Thoracic aorta (tissue), 2 donors: ENCODE measurements at places on chromosomes 16 and 17. TPM values are rescaled to one million over a fixed set of nuclear protein-coding genes. Genes with fewer than 3 reads are reported as not detected.

- DNase-seq, result no peak
These were observed 68.8 kb upstream of the HSBP1 start for GRCh38 chr16:83738923-83739503.

DNA sequence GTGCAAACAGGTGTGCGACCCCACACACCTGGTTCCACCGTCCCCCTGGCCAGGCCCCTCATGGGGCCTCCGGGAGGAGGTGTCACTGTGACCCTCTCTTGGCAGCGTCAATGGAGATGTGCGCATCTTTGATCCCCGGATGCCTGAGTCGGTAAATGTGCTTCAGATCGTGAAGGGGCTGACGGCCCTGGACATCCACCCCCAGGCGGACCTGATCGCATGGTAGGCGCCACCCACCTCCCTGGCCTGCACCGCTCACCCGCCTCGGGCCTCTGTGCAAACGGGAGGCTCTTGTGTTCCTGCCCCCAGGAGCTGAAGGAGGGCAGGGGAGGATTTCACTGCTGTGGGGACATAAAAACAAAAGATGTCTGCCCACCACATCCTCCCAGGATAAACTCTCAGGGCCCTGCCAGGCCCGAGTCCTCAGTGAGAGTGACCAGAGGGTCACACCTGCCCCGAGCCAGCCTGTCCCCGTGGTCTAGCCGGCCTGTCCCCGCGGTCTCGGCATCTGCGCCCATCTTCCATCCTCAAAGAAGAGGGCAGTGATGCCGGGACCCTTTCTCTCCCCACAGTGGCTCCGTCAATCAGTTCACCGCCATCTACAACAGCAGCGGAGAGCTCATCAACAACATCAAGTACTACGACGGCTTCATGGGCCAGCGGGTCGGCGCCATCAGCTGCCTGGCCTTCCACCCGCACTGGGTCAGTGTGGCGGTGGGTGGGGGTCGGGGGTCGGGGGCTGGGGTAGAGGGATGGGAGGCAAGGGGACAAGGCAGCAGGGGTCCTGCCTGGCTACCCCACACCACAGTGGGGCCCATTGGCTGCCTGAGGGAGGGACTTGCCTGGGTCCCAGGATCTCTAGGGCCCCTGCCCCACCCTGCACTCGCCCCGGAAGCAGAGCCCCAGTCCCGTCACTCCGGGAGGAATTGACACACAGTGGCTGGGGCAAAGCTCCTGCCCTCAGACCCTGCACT, 29.0 kb upstream of the CHMP6 start:
- no peak for DNase-seq

GRCh38 chr16:768428-768827, 7.9 kb downstream of the MSLN start:
- no peak for DNase-seq

- DNase-seq, result no peak
These were observed 36.0 kb downstream of the TVP23A start for GRCh38 chr16:10782628-10783027.

DNA sequence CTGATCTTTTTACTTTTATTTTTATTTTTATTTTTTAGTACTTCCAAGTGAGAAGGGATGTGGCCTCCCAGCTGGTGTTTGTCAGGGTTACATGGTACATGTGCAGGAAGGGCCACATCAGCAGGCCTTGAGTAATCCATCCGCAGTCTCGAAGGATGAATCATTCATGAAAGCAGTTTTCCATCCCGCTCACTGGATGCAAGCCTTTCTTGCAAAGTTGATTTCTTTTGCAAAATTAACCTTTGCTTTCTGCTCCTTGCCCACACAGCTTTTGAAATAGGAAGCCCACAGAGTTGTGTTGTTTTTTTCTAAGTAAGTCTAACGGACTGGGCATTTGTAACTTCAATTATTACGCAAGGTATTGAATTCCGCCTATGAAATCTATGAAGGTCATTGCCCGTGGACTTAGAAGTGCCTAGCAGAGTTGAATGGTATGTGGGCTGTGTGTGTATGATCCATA, 157.4 kb downstream of the PRKCA start:
- no peak for DNase-seq

- DNase-seq, result no peak
These were observed 72.2 kb upstream of the CES5A start for GRCh38 chr16:55947366-55947765.

DNA sequence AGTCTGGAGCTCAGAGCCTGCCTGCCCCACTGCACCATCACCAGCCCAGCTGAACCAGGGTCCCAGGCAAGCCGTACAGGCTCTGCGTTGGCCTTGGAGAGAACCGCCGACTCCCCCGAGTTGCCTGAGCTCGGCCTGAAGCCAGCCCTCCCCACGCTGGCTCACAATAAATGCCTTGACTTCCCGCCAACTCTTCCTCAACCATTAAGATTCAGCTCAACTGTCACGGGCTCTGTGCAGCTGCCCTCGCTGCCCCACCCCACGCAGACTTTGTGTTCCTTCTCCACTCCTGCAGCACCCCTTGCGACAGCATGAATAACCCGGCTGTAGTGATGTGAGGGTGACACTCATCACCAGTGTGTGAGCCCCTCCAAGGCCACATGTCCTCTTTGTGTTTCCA, 4.8 kb upstream of the QPRT start:
- DNase-seq, result no peak

GRCh38 chr16:46797501-46797900, 33.5 kb downstream of the C16orf87 start:
- DNase-seq, result no peak

- no peak for DNase-seq
These were observed 26.3 kb downstream of the AARSD1 start for GRCh38 chr17:42937712-42938596.

- DNase-seq, result no peak
These were observed 12.8 kb downstream of the G6PC3 start for GRCh38 chr17:44083250-44083849.

Gene TMEM98
- 85.3 TPM for total RNA-seq

Gene TMEM235
- not detected for total RNA-seq

Gene CAVIN1
- 938 TPM for total RNA-seq
